ENCODE measurements at places on chromosomes 3 and 15.
A peak's percentile ranks its signal among the peaks of the same experiment; 100 is the strongest.

- no peak for DNase-seq
These were observed 74.8 kb downstream of the TMEM39A start for GRCh38 chr3:119388577-119388976.

GRCh38 chr3:98329392-98330124 is 24.1 kb upstream of the OR5K4 start:
- peak; percentile 11 for DNase-seq

DNA sequence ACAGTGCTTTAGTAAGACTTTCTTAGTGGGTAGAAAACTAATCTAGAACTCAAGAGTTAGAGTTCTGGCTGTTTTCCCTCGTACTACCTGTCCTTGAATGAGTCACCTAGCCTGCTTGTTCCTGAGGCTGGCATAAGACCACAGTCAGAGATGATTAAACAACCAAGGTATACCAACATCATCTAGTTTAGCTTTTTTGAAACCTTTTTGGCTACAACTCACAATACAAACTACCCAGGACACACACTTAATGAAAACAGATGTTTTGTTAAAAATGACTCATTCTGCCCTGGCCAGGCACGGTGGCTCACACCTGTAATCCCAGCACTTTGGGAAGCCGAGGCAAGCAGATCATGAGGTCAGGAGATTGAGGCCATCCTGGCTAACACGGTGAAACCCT is 4.6 kb downstream of the MCCC1 start:
- no peak for DNase-seq

DNA sequence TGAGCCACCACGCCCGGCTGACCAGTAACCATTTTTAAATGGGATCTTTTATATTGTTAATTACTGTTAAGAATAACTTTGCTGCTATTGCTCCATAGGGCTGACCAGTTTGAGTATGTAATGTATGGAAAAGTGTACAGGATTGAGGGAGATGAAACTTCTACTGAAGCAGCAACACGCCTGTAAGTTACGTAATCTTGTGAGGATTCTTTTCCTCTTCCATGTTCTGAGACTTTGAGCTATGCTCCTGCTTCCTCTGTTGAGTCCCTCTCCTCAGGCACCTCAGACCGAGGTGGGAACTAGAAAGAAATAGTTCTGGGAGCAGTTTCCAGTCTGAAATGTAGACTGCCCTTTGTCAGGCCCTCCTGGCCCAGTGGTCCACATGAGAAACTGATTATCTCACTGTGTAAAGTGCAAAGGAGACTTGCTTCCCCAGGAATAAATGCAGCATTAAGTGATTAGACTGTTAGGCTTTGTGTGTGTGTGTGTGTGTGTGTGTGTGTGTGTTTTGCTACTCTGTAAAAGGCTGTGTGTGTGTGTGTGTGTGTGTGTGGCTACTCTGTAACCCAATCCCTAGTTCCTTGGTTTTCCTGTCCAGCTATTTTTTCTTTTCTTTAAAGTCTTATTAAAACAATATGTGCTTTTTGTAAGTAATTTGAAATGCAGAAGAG is 5.2 kb downstream of the POLR2H start:
- DNase-seq: no peak

DNA sequence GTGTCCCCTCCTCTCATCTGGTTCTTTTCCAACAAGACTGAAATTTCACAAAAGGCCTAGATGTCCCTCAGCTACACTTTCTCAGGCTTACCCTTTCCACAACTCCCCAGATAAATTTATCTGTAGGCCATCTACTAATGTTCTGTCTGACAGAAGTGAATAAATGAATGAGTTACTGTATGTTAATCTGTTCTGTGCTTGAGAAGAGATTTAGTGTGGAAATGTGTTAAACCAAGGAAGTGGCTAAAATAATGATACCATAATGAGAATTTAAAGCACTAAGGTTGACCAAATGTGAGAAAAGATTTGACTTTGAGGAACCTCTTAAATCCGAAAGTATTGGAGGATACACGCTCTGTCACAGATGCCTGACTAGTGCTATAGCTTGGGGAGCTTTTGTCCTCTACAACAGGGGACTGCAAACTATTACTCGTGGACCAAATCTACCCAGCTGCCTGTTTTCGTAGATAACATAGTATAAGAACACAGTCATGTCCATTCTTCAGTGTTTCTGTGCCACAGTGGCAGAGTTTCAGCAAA is 74.8 kb upstream of the P2RY1 start:
- DNase-seq: no peak

DNA sequence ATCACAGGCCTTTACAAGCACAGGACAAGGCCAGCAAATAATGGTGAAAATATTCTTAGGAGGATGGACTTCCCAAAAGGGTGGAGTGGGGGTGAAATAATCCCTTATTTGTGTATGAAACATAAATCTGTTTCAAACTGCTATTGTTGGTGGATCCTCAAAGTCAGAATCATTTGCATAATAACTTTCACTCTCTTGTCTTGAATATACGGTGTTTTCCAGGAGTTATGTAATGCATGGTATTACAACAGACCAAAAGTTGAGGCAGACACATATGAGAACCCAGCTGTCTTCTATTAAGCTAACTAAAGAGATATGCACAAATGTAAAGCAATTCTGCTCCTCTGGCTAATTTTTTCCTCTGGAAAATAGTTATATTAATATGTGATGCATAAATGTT is 57.7 kb downstream of the PRTG start:
- no peak for DNase-seq

GRCh38 chr3:127038466-127038865 is 55.6 kb downstream of the PLXNA1 start:
- DNase-seq: no peak

GRCh38 chr15:82048811-82049210 is 3.0 kb upstream of the MEX3B start:
- no peak for DNase-seq

DNA sequence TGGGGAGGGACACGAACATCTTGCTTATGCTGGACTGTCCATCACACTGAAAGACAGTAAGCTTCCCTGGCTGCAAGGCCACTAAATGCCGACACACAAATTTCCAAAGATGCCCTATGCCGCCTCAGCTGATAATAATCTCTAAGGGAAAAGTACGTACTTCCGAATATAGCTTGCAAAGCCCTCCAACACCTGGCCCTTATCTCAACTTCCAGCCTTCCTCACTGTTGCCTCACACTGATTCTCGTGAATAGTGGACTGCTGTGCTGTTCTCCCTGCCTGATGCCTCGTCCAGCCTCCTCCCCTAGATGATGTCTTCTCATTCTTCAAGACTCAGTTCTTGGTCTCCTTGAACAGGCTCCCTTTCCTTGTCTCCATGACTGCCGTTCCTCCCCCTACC is 72.3 kb downstream of the CD47 start:
- no peak for DNase-seq

GRCh38 chr15:47669221-47669620 is 48.1 kb upstream of the SEMA6D start:
- no peak for DNase-seq

GRCh38 chr15:60682115-60682514 is 203.2 kb upstream of the ICE2 start:
- DNase-seq: no peak

DNA sequence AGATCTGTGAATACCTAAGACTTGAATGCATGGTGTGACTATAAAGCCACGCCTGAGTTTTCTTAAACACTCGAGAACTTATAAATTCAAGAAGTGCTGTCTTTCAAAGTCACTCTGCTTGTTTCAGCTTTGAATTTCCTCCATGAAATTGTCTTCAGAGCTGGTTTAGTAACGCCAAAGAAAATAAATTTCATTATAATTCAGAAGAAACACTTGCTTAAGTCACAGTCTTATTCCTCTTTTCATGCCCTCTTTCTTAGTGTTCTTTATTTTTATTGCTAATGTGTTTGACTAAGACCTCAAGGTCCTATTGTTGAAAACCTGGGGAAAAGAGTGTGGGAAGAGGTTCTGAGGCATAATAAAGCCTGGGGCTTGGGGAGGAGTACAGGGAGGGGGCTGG is 3.3 kb upstream of the RCN2 start:
- no peak for DNase-seq

DNA sequence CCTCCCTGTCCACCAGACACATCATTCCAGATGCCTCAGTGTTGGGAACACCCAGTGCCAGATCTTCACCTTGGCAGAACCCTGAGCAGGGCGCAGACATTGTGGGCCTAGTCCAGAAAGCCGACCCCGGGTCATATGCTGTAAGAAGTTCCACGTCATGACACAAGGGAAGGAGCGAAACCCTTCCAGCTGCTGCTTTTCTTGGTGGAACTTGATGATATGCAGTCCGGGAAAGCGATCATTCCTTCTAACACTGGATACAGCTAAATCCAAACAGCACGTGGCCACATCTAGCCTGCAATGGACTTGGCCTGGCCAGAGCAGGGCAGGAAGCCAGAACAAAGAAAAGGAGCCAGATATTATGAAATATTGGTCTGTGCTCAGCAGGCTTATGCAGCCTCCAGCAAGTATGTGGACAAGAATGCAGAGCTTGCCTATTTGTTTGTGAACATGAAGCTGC is 22.0 kb downstream of the GASK1A start:
- no peak for DNase-seq

DNA sequence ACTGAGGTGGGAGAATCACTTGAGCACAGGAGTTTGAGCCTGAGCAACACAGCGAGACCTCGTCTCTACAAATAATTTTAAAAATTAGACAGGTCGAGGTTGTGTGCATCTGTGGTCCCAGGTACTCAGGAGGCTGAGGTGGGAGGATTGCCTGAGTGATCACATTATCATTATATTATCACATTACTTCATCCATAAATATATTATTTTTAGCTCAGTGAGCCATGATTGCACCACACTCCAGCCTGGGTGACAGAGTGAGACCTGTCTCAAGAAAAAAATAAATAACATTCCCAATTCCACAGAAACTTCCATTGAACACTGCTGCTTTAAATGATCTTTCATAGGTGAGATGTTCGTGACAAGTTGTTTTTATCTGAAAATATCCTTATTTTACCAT is 21.8 kb downstream of the GABPB1 start:
- no peak for DNase-seq

DNA sequence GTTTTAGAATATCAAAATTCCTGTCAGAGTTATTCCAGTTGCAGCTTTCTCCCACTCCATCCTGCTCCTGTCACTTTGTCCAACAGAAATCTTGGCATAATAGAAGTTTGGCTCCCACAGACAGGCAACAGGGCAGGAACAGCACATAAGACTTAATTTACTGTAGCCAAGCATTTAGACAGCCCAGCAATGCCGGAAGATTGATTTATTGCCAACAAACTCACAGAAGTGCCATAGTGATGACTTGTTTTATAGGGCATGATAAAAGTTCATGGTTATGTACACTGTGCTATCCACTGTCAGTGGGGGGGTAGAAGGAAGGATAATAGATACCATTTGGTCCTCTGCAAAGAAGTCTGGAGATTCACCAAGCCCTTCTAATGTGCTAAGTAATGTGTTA is 98.3 kb upstream of the CBLB start:
- DNase-seq: no peak

DNA sequence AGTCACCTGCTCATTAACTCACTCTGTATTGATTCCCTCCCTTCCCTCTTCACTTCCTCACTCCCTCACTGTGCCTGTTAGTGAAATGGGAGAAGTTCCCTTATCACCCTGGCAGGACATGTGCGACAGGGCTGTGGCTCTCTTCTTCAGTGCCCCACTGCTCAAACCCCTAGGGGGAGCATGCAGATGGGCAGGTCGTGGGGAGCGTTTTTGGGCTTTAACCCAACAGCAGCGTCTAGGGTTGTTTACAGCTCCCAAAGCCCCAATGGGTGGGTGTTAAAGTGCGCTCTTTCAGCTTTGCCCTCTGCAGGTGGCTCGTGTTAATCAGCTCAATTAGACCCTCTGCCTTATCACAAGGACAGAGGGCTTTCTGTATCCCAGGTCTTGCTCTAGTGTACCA is 447.8 kb upstream of the PROK2 start:
- DNase-seq: no peak

DNA sequence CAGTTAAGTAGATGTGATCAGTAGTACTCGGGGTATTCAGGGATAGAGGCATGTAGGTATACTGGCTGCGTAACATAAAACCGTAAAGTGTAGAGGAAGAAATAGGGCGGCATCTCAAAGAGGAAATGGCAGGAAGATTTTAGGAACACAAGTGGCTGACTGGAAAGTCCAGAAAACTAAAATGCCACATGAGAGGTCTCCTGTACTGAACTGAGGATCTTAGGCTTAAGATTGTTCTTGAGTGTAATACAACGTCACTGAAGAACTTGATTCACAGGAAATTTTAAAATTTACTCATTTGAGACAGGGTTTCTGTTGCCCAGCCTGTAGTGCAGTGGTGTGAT is 2.3 kb upstream of the LMLN start:
- DNase-seq: no peak

GRCh38 chr15:57611938-57612337 is 20.2 kb downstream of the MYZAP start:
- DNase-seq: no peak

GRCh38 chr3:128590948-128591347 is 59.7 kb downstream of the RPN1 start:
- DNase-seq: no peak

DNA sequence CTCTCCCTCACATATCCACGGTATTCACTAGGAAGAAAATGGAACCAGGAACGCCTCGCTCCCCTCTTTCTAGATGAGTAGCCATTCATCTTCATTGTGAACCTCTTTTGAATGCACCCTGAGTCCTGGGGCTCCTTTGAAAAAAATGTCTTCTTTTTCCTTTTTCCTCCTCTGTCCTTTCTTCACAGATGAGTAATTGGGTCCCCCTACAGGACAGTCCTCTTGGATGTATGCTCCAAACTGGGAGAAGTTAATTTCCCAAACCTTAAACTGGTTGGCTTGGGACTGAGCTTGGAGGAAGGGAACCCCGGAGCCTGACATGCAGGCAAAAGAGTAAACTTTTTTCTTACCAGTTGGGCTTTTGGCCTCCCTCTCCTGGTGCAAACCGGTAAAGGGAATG is 108.8 kb downstream of the DPH6 start:
- no peak for DNase-seq

DNA sequence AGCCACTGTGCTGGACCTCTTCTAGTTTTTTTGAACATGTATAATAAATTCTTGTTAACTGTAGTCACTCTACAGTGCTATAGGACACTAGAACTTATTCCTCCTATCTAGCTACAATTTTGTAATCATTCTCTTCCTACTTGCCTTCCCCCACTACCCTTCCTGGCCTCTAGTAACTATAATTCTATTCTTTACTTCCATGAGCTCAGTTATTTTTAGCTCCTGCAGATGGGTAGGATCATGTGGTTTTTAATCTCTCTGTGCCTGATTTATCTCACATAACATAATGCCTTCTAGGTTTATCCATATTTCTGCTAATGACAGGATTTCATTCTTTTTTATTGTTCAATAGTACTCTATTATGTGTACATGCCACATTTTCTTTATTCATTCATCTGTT is 113.2 kb upstream of the FGF7 start:
- no peak for DNase-seq

DNA sequence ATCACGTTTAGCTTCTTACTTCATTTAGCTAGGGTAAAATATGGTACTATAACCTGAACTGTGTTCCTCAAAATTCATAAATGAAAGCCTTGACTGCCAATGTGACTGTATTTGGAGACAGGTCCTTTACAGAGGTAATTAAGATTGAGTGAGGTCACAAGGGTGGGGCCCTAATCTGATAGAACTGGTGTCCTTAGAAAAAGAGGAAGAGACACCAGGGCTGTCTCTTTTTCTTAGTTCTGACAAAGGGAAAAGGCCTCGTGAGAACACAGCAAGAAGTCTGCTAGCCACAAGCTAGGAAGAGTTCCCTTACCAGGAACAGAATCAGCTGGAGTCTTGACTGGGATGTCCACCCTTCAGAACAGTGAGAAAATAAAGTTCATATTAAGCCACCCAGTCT is 162.7 kb downstream of the GMNC start:
- DNase-seq: no peak

Data from stimulated activated CD4-positive, alpha-beta T cell treated with anti-CD3 and anti-CD28 coated beads, TNF-alpha, amount 100 ng/mL, for 4 hours (primary cell).